ENCODE measurements at places on chromosomes 16 and 17. TPM values are rescaled to one million over a fixed set of nuclear protein-coding genes. Genes with fewer than 3 reads are reported as not detected.

Gene KRT34
- not detected for polyA plus RNA-seq

GRCh38 chr17:81993729-81994592 lies 16.5 kb downstream of the ASPSCR1 start:
- no peak for DNase-seq

Gene OR4D1
- polyA plus RNA-seq = not detected

DNA sequence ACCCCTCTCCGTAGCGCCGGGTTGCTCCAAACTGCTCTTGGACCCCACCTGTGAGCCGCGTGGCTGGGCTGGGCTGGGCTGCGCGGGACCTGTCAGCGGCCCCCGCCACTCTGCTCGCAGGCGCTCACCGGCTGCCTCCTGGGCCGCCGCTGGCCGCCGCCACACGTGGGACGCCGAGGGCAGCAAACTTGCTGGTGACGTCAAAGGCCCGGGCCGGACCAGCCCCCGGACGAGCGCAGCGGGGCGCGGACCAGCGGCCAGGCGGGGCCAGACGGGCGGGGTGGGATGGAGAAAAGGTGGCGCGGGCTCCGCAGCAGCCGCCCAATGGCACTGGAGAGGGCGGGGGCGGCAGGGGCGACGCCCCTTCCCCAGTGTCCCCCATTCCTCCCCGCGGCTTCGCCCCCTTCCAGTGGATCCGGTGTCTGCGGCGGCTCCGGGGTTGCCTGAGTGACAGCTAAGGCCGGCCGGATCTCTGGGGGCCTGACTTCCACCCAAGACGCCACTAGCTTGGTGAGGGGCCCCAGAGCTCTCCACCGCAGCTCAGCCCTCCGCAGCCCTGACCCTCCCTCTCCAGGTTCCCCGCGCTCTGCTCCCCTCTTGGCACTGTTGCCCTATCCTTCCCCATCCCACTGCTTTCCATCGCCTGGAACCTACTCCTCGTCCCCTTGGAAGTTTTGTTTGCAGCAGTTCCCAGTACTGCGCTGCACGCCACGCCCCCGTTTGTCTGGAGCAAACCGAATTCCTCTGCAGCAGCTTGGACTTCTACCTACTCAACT lies at the start of gene HS3ST3A1:
TSS of gene HS3ST3A1 (minus strand) at position 154 of the 776 bp plus-strand sequence. CDS start 800 bp downstream, outside the sequence.
- DNase-seq = no peak

Gene PYY
- polyA plus RNA-seq = 0.33 TPM

Gene IL21R
- polyA plus RNA-seq = 0.46 TPM

DNA sequence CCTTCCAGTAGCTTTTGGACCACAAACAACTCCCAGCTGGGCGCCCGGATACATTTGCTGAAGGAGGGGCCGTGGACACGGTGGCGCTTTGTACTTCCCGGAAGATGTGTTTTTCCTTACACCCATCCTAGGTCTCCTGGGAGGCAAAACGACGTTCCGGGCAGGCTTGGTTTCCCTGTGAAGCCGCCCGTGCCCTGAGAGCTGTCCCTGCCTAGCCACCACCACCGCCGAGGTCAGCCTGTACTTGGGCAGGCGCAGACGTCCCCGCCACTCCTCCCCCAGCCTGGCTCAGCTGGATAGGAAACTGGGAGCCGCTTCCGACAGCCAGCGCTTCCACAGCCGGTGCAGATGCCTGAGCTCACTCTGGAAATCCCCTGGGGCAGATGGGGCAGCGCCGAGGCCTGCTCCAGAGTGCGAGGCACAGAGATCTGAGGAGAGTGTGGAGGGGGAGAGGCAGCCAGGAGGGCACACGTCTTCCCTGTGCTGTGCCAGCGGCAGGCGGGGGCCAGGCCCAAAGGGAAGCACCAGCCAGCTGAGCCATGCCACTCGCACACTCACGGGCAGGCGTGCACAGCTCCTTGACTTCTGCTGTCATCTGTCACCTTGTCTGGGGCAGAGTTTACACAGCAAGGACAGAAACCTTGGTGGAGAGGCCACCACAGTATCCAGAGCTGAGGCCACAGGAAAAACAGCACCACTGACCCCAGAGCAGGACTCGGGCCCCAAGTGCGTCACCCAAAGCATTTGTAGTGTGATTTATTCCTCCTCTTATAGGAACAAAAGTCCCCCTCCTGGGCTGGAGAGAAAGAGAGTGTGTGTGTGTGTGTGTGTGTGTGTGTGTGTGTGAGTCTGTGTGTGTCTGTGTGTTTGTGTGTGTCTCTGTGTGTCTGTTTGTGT lies 3.0 kb downstream of the RHBDF2 start:
- DNase-seq = no peak

DNA sequence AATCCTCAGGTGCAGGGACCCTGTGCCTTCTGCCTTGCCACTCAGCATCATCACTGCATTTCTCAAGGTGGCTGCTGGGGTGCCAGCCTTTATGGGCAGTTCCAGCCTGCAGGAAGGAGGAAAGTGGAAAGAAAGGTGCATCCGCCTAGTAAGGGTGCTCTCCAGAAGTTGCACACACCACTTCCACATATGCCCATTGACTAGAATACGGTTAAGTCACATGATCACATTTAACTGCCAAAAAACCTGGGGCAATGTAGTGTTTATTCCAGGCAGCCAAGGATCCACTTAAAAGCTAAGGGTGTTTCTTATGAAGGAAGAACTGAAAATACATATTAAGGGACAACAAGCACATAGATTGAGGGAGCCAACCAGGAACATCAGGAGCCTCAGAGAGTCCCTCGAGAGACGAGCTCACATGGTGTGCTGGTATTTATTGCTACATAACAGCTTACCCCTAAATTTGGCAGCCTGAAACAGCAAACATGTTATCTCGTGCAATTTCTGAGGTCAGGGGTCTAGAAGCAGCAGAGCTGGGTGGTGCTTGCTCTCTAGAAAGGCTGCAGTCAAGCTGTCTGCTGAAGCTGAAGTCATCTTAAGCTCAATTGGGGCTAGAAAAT lies 52.0 kb upstream of the MMP2 start:
- DNase-seq = no peak

Gene VAT1L
- polyA plus RNA-seq = 4.5 TPM

DNA sequence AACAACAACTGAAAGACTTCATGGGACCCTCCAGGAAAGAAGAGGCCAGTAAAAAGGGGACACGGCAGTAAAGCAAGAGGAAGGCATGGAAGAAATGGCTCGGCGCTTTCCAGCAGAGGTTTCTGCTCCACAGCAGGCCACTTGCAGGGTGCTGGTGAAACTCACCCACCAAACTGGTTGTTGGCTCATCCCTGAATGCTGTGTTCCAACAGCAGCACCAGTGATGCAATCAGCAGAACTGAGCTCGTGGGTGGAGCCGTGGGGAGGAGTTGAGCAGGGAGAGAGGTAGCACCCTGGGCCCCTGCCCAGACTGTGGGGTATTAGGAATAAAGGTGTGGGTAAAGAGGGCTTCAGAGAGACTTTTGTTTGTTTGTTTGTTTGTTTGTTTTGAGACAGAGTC lies 62.8 kb upstream of the ADCY9 start:
- no peak for DNase-seq

Gene SHISA9
- polyA plus RNA-seq = 4.4 TPM

DNA sequence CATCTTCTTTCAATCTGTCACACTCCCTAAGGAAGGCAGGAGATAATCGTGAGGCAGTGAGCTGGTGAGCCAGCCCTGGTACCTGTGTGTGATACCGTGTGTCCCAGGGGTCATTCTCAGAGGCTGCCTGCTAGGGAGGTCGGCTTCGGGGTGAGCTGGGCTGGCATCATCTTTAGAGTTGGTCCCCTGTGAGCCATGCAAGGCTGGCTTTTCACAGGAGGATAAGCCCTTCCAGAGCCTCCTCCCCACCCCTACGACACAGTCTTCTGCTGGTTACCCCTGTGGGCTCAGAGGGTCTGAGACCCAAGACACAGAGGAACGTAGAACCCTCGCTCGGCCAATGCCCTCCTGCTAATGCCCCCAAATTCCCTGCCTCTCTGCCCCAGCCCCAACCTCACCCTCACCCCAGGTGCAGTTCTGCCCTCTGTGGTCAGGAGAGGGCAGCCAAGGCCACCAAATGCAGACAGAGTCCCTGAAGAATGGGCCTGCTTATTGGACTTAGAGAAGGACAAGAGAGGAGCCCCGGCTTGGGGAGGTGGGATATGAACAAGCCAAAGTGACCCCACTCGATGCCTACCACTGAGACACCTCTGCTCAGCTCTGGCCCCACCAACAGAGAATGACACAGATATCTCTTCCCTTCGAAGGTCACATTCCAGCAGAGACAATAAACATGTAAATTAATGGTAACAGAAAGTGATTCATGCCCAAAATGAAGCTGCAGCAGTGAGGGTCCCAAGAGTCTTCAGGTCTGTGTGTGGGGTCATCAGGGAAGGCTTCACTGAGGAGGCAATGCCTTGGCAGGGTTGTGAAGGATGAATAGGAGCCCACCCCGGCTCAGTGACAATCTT lies 80.8 kb upstream of the CCL1 start:
- DNase-seq = no peak

GRCh38 chr16:83842291-83842690 lies 34.5 kb downstream of the HSBP1 start:
- no peak for DNase-seq

GRCh38 chr16:89993971-89994370 lies 25.3 kb downstream of the DBNDD1 start:
- DNase-seq = no peak

Gene VASN
- polyA plus RNA-seq = 33.7 TPM

GRCh38 chr16:81296631-81297030 lies 18.1 kb upstream of the GAN start:
- no peak for DNase-seq

Gene SLC22A31
- polyA plus RNA-seq = 0.21 TPM

Gene C17orf50
- 0.20 TPM for polyA plus RNA-seq

DNA sequence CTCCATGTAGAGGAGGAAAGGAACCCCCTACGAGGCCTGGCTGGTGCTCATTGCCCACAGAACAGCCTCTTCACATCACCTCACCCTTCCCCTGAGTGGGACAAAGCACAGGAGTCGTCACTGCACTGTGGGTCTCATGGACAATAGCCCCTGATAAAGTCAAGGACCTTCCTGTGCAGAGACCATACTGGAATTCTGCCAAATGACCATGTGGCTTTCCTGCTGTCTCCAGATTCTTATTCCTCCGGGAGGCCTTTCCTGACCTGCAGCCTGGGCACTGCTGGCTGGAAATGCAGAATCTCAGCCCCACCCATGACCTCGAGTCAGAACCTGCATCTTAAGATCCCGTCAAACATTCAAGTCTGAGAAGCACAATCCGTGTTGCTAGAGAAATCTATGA lies 60.5 kb upstream of the ERN1 start:
- no peak for DNase-seq

Gene CLEC3A
- polyA plus RNA-seq = not detected

Gene TMC8
- 3.1 TPM for polyA plus RNA-seq

- DNase-seq = no peak
These were observed 51.0 kb upstream of the GPRC5B start for GRCh38 chr16:19935694-19936093.

Gene SRCAP
- polyA plus RNA-seq = 62.5 TPM

GRCh38 chr17:64003526-64004121 lies 5.5 kb downstream of the PRR29 start:
- DNase-seq = no peak

DNA sequence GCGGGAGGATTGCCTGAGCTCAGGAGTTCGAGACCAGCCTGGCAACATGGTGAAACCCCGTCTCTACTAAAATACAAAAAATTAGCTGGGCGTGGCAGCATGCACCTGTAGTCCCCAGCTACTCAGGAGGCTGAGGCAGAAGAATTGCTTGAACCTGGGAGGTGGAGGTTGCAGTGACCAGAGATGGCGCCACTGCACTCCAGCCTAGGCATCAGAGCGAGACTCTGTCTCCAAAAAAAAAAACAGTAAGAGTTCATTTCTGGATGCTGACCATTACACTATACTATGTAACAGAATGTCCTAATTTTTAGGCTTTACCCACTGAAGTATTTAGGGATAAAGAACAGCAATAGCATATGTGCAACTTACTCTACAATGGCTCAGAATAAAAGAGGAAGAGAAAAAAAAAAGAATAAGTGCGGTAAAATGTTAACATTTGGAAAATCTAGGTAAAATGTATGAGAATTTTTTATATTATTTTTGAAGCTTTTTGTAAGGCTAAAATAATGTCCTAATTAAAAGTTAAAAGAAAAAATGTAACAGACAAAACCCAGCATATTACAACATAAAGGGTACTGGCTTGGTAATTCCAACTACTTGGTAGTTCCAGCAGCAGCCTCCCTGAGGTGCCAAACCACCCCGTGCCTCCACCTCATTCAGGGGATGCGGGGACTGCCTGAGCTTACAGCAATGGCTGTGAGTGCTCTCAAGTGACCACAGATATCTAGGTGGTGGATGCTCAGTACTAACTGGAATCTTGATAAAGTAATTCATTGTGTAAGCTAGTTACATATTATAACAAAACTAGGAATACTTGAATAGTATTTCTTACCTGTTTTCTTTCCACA lies 10.9 kb downstream of the COPS3 start:
- DNase-seq = no peak

Gene RRN3
- 38.7 TPM for polyA plus RNA-seq

Gene CEMP1
- 10.9 TPM for polyA plus RNA-seq

DNA sequence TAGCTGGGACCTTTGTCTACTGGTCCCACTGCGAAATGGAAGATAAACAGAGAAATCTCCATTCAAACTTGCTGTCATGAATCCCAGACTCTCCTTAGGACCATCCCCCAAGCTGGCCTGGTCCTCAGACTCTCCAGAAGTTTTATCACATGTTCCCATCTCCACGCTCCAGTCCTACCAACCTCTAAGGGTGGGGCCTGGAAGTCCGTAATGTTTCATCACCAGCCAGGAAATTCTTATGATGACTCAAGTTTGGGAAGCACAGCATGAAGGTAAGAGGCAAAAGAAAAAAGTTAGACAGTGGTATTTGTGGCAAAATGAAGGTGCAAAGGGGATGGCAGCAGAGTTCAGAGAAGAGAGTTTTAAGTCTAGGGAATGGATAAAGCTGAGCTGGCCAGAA lies 52.7 kb downstream of the ZNF18 start:
- DNase-seq = no peak

Gene COX11
- polyA plus RNA-seq = 107 TPM

GRCh38 chr17:28331891-28332420 lies 3.3 kb downstream of the IFT20 start:
- no peak for DNase-seq

DNA sequence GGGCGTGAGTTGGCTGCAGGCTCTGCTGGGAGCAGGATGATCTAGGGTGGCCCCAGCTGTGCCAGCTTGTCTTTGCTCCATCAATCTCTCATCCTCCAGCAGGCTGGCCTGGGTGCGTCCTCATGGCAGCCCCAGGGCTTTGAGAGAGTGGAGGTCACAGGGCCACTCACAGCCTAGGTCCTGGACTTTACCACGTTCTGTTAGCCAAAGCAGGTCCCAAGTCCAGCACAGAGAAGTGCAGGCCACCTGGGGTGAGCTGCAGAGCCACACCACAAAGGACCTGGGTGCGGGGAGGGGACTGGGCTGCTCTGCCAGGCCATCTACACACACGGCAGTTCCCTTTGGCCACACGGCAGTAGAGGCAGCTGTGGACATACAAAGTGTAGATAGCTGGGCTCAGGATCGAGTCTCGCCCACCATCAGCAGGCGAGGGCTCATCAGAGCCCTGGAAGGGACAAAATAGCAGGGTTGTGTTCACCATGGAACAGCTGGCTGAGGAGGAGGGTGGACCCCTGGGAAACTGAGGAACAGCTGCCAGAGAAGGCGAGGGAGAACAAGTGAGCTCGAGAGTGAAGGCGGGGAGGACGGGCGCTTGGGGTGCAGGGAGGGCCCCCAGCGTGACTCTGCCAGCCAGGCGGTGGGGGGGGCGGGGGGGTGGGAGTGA lies 30.0 kb downstream of the SREBF1 start:
- DNase-seq = no peak
